Osteocyte (in vitro differentiated cells): ENCODE measurements at places on chromosomes 11 and 22. TPM values are rescaled to one million over a fixed set of nuclear protein-coding genes. Genes with fewer than 3 reads are reported as not detected.
A peak's percentile ranks its signal among the peaks of the same experiment; 100 is the strongest.

- no peak for DNase-seq
Observed at GRCh38 chr22:18145676-18146388, 4.1 kb upstream of the USP18 start.

DNA sequence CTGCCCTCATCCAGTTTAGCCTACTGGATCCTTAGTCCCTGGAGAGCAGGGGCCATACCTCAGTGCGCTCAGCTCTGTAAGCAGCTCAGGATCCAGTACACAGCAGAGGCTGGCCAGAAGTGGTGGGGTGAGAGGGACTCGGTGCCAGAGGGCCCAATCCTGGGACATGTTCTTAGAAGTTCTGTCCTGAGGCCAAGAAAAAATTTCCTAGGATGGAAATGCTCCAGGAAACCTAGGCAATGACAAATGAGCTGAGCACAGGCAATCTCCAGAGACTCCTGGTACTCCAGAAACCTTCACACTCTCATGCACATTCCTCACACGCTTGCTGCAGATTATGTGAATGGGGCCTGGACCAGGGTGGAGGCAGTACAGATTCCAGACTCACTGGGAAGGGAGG is 89.6 kb downstream of the SERGEF start:
- no peak for DNase-seq

DNA sequence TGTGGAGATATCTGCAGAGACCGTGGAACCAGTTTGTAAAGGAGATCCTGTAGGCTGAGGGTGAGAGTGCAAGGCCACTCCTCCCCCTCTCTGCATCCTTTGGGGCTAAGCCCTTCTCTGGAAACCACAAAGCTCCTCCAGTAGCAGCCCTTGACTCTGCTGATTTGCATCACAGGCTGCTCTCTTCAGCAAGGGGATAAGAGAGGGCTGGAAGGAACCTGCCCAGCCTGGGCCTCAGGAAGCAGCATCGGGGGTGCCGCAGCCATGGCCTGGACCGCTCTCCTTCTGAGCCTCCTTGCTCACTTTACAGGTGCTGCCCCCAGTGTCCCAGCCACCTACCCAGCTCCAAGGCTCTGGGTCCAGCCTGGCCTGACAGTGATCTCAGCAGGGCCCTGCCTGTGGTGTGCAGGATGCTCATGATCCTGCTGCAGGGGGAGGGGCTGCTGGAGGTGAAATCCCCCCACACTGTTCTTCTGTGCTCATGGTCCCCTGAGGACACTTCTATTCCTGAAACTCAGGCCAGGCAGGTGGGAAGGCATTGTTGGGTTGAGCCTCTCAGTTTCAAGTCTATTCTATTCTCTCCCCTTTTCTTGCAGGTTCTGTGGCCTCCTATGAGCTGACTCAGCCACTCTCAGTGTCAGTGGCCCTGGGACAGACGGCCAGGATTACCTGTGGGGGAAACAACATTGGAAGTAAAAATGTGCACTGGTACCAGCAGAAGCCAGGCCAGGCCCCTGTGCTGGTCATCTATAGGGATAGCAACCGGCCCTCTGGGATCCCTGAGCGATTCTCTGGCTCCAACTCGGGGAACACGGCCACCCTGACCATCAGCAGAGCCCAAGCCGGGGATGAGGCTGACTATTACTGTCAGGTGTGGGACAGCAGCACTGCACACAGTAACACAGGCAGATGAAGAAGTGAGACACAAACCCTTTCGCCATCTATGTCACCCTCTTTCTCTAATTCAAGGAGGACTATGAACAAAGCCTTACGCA is 68.5 kb upstream of the IGLL5 start:
- peak; percentile 77 for DNase-seq

- no peak for DNase-seq
Observed at GRCh38 chr11:126284829-126285228, 1.9 kb downstream of the TIRAP start.

The TSPAN18 gene
- total RNA-seq = 13.4 and 14.2 TPM in 2 replicates
